ENCODE measurements at places on chromosomes 13 and 19. TPM values are rescaled to one million over a fixed set of nuclear protein-coding genes. Genes with fewer than 3 reads are reported as not detected.

Gene FUT6
- 4.7 TPM for total RNA-seq

Gene MPND
- total RNA-seq = 30.6 TPM

Gene SHD
- total RNA-seq = not detected

Gene BCL3
- 68.4 TPM for total RNA-seq

Gene RPS16
- total RNA-seq = 2,118 TPM

Gene GJA3
- total RNA-seq = 0.13 TPM

Gene OR7C1
- total RNA-seq = not detected

Gene ZNF284
- total RNA-seq = 2.0 TPM

Gene SIGLEC12
- total RNA-seq = 0.34 TPM

Gene FLT3
- 0.91 TPM for total RNA-seq

Gene NCR1
- not detected for total RNA-seq

Gene PTH2
- not detected for total RNA-seq
